ENCODE measurements at places on chromosomes 1 and 21.

GRCh38 chr1:94000510-94001282 is 91.5 kb upstream of the GCLM start:
- no peak for DNase-seq

GRCh38 chr1:89259283-89259971 is 13.2 kb downstream of the GBP5 start:
- no peak for DNase-seq

DNA sequence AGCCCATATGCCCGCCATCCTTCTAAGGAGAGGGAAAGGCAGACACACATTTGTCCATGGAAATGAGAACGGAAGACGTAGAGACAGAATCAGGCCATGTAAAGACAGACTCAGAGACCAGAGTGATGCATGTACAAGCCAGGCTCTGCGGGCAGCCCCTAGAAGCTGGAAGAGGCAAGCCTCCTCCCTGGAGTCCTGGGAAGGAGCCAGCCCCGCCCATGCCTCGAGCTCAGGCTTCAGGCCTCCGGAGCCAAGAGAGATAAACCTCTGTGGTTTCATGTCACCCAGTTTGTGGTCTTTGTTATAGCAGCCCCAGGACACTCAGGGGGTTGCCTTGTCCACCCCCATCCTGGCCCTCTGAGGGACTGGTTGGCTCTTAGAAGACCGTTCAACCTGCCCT is 11.6 kb downstream of the PDE9A start:
- no peak for DNase-seq

DNA sequence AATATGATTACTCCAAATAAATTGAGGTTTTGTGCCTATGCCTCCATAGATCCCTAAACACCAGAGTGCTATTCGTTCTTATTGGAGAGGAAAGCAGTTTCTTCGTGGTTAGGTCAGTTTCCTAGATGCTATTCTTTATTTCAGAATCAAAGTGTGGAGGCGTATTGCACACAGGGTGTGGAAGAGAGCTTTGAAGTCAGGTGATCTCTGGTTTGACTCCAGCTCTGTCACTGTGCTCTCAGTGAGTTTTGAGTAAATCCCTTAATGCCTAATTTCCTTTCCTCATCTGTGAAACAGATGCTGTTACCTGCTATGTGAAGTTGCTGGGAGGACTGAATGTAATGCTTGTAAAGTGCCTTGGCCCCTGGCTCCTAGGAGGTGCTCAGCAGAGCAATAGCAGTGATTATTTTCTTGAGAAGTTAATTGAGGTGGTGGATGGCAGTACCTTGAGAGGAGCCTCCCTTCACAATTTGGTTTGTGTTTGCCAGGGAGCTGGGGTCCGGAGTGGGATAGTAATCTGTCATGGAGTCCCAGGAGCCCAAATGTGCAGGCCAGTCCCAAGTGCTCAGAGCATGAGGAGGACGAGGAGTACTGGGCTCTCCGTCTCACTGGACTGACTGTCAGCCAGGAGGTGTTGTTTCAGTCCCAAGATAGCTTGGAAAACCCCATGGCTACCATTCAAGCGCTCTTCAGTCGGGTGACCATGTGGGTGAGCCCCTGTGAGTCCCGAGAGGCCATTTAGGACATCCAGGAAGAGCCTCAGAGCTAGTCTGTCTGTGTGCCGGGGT is 14.9 kb downstream of the NTPCR start:
- DNase-seq = no peak

GRCh38 chr1:213987422-213987926 is 299 bp upstream of the PROX1 start:
- no peak for DNase-seq

DNA sequence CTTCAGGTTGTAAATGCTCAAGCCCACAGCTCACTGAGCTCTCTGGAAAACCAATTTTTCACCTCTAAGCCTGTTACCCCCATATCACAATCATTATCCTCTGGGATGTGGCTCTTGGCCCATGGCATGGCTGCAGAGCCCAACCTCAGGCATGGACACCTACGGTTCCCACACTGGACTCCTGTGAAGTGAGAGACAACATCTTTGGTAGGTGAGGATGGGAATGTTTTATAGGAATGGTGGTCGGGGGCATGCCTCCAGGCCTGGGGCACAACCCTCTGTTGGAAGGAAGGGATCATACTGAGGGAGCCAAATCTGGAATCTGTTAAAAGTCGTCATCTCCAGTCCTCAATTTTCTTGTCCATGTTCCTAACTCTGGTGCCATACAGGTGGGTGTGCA is 179.1 kb downstream of the FOXD2 start:
- DNase-seq = no peak

GRCh38 chr1:160104486-160104885 is 6.1 kb upstream of the IGSF8 start:
- no peak for DNase-seq

- DNase-seq = no peak
Observed at GRCh38 chr1:36924282-36924811, 110.0 kb downstream of the GRIK3 start.

- DNase-seq = no peak
Observed at GRCh38 chr21:36705679-36706481, 7.0 kb downstream of the SIM2 start.

DNA sequence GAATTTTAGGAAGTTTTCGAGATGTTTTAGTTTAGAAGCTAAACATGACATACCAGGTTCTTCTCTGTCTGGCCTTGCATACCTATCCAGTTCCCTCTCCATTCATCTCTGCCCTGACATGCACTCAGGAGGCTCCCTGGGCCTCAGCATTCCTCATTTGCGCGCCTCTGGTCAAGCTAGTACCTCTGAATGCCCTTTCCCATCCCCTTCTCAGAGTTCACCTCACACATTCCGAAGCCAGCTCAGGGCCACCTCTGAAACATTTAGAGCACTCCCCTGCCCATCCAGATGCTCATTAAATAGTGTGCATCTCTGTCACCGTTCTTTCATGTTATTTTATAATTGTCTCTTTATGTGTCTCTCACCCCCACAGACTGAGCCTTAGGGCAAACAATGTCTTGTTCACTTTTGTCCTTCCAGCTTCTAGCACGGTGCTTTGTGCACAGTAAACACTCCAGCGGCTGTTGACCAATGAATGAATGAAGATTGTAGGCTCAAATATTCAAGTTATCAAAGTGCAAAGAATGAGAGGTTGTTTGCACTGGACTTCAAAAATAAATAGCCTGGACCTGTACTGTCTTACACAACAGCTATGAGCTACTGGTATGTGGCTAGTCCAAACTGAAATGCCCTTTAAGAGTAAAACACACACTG is 1.2 kb upstream of the DHCR24 start:
- no peak for DNase-seq

GRCh38 chr1:224922404-224923164 is 6.9 kb upstream of the DNAH14 start:
- no peak for DNase-seq

GRCh38 chr1:22208268-22208972 is 65.5 kb upstream of the WNT4 start:
- DNase-seq = no peak

DNA sequence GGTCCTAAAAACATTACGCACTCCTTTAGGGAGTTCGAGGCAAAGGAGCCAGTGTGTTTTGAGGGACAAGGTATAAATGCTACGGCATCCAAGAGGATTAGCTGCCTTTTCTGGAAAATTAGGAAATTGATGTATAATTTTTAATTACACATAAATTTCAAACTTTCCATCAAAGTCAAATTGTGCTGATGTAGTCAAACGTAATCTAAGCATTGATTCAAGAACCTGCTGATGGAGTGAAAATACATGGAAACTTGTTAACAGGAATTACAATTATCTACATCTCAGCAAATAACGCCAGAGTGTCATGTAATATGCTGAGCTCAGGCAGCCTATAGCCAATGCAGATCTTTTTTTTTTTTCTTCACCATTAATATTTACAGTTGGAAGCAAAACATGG is 194.5 kb downstream of the CRB1 start:
- no peak for DNase-seq

- DNase-seq = no peak
Observed at GRCh38 chr1:39529901-39530535, 38.6 kb downstream of the BMP8A start.

GRCh38 chr21:31201548-31201947 is 142.5 kb downstream of the TIAM1 start:
- DNase-seq = no peak

GRCh38 chr1:115811140-115811828 is 29.6 kb downstream of the NHLH2 start:
- no peak for DNase-seq

GRCh38 chr1:28928314-28928941 is 14.1 kb downstream of the EPB41 start:
- no peak for DNase-seq

- no peak for DNase-seq
Observed at GRCh38 chr1:247576514-247576913, 11.6 kb upstream of the OR2G2 start.

DNA sequence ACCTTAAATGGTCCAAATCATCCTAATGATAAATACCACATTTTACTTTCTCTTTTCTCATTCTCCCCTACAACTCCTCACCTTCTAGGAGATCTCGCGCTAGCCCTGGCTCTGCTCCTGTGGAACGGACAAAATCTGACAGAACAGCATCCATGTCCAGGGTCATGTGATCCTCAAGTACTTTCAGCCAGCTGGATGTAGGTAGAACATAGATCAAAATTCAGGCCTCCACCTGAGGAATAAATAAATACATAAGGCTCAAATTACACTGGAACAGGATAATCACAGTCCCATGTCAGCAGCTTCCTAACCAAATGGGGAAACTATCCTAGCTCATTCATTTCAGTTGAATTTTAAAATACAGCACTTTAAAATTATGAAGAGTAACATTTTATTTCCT is 33.2 kb downstream of the OTUD7B start:
- no peak for DNase-seq

DNA sequence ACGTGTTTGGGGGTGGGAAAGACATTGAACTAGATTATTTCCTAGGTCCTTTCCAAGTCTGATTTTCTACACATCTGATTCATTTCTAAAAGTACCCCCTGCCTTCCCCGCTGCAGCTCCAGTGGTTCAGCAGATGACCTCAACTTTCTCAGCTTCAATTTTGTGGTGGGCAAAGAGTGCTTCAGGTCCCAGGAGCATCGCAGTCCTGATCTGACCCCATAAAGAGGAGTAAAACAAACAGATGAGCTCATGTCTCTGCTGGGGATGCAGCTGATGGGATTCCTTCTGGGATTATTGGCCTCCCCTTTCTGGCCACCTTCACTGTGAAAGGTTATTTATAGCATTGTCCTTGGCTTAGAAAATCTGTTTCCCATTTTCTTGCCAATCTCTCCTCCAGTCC is 337.0 kb upstream of the PLXNA2 start:
- no peak for DNase-seq

GRCh38 chr1:200646515-200646914 is 23.2 kb downstream of the DDX59 start:
- DNase-seq = no peak

DNA sequence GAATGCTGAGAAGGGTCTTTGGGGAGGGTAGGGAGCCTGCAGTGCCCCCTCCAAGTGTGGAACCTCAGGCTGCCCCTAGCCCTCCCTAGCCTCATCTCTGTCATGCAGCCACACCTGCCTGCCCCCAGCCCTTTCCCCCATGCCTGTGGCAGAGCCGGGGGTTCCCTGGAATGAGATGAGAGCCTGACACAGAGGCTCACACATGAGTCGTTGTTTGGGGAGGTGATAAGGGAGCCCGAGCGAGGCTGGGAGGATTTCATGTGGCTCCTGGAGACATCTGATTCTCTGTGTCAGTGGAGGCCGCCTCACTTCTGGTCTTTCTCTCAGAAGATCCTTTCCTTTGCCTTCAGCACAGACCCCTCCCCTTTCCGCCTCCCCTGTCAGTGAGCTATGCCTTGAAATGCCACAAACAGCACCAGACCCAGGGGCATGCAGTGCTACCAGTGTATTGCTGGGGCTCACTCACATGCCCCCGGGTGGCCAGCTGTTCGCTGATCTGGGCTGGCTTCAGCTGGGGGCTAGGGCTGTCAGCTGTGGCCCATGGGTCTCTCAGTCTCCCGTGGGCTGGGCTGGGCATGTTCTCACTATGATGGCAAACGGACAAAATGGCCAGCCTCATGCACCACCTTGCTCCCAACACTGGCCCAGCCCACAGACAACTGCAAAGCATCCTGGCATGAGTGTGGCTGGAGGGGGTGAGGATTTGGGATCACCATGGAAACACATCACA is 102.6 kb downstream of the AJAP1 start:
- no peak for DNase-seq

DNA sequence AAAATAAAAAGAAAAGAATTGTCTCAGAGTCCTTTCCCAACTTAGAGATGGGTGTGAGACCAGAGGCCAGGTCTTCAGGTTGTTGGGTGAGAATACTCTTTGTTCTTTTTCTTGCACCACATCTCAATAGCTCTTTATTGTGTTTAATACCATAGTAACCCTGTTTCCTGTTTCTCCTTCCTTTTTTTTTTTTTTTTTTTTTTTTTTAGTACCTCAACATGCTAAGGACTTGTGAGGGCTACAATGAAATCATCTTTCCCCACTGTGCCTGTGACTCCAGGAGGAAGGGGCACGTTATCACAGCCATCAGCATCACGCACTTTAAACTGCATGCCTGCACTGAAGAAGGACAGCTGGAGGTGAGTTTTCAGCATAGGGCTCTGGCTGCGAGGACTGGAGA is 24.4 kb downstream of the CELF3 start:
- DNase-seq = no peak

DNA sequence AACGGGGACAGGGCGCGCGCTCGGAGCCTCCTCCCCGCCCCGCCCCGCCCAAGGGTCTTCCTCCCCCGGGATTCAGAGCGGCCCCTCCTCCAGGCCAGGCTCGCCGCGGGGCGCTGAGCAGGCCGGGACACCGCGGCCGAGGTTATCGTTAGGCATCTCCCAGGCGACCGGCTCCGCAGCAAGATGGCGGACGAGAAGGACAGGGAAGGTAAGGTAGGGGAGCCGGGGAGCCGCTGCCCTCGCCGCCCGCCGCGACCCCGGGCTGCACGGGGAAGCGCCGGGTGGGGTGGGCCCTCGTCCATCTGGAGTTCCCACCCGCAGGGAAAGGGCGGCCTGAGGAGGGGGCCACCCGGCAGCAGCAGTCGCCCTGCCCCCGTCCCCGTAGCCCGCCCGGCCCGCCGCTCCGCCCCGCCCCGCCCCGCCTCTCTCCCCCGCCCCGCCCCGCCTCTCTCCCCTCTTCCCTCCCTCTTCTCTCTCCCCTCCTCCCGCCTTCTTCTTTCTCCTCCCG is 105.9 kb upstream of the HNRNPU start:
- no peak for DNase-seq

DNA sequence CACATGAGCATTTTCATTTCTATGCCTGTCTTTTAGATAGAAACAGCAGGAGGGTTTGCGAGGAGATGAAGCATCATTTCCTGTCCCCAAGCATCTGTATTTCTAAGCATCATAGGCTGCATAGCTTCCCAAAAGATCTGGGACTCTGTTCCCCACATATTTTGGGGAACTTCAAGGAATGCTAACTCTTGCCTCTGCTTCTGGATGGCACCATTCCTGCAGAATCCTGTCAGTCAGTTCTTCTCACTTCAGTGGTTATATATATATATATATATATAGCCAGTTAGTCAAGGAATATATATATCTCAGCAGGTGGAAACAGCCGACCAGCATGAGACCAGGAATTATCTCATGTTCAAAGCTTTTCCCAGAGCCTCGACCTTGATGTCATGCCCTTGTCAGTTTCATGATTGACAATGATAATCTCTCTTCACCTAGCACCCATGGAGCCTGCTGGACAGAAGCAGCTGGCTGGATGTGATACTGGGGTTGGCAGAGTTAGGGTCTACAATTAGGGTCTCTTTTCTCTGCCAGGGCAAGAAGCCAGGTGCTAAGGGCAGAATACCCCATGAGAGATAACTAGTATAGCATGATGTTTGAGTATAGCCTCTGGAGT is 2.4 kb downstream of the PFKFB2 start:
- no peak for DNase-seq
